Thymus (tissue), 14 donors: ENCODE measurements at places on chromosomes 4 and X. TPM values are rescaled to one million over a fixed set of nuclear protein-coding genes. Genes with fewer than 3 reads are reported as not detected.

- no peak for DNase-seq
Observed at GRCh38 chr4:121139533-121140222, 24.4 kb downstream of the TNIP3 start.

FOXR2 gene
- total RNA-seq, result not detected

DNA sequence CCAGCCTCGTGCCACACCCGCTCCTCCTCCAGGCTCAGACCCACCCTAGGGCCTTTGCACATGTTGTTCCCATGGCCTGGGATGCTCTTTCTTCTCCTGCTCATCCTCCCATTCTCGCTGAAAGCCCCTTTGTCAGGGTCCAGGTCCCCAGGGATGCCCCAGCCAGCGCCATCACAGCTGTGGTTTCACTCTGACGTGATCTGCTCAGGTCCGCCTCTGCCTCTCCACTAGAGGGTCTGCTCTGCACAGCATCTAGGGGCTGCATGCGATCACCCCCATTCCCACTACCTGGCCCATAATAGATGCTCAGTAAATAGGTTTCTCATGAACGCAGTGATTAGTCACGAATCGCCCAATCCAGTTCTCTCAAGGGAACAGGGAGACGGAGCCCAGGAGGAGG, 222.5 kb downstream of the AFAP1 start:
- no peak for DNase-seq

DNA sequence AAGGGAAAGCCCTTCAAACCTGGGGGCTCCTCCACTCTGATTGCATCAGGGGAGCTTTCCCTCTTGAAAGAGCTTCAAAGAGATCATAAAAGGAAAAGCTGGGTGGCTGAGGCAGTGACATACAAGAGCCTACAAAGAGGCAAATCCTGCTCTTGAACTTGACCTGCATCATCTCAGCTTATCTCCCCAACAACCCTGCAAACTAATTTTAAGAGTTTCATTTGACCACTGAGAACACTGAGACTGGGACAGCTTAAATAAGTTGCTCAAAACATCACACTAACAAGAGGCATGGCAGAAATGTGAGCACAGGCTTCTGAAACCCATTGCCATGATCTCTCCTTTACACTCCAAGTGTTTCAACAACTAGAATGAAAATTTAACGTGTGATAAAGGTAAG, 101.6 kb upstream of the PPARGC1A start:
- DNase-seq, result no peak

CT47B1 gene
- not detected for total RNA-seq

DNA sequence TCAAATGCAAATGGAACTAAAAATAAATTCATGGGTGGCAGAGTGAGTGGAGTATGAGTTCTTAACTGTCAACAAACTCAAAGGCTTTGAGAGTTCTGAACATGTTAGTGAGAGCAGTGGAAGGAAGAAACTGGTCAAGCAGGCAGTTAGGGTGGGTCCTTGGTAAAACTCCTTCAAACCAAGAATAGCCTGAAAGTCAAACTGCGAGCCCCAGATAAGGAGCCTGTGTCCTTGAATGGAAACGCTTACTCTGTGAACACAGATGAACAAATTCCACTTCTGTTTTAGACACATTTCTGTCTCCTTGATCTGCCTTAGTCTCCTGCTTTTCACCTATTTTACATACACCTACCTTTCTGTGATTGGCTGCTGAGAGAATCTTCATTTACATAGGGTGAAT, 129.4 kb upstream of the PCDH18 start:
- DNase-seq, result no peak

GRCh38 chrX:6432226-6432625, 102.7 kb downstream of the VCX3A start:
- no peak for DNase-seq

- no peak for DNase-seq
Observed at GRCh38 chr4:84938316-84938715, 28.2 kb downstream of the WDFY3 start.

DNA sequence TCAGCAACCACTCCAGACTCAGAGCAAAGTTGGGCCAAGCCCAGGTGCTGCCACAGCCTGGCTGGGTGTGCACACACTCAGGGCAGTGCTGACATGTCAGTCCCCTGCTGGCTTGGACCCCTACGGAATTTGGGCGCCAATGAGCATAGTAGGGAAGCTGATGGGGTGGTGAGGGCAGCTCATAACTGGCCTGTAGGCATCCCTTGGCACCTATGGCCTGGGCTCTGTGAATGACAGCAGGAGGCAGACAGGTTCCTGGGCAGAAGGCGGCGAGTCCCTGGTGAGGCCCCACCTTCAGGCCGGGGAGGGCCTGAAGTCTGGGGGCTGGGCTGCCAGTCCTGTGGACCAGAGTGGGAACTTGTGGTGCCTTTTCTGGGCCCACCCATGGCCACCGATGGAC, 15.9 kb upstream of the TMEM185A start:
- no peak for DNase-seq

DNA sequence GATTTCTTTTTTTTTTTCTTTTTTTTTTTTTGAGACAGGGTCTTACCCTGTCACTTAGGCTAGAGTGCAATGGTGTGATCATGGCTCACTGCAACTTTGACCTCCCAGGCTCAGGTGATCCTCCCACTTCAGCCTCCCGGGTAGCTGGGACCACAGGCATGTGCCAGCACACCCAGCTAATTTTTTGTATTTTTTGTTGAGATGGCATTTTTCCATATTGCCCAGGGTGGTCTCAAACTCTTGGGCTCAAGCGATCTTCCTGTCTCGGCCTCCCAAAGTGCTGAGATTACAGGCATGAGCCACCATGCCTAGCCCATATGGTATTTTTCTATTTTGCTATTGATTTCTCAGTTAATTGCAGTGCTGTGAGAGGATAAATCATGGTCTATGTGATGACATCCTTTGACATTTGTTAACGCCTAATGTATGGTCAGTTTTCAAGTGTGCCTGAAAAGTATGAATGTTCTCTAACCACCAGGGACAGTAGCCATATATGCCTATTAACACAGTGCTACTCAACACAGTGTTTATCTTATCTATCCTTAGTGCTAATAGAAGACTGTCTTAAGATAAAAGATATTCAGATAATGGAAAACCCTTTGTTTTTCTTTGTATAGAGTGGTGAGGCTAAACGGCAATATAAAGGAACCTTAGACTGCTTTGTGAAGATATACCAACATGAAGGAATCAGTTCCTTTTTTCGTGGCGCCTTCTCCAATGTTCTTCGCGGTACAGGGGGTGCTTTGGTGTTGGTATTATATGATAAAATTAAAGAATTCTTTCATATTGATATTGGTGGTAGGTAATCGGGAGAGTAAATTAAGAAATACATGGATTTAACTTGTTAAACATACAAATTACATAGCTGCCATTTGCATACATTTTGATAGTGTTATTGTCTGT, 9.1 kb upstream of the HSPA4L start:
- no peak for DNase-seq

- peak; percentile 61 for DNase-seq
Observed at GRCh38 chr4:42282081-42282901, 115.0 kb upstream of the SHISA3 start.

DNA sequence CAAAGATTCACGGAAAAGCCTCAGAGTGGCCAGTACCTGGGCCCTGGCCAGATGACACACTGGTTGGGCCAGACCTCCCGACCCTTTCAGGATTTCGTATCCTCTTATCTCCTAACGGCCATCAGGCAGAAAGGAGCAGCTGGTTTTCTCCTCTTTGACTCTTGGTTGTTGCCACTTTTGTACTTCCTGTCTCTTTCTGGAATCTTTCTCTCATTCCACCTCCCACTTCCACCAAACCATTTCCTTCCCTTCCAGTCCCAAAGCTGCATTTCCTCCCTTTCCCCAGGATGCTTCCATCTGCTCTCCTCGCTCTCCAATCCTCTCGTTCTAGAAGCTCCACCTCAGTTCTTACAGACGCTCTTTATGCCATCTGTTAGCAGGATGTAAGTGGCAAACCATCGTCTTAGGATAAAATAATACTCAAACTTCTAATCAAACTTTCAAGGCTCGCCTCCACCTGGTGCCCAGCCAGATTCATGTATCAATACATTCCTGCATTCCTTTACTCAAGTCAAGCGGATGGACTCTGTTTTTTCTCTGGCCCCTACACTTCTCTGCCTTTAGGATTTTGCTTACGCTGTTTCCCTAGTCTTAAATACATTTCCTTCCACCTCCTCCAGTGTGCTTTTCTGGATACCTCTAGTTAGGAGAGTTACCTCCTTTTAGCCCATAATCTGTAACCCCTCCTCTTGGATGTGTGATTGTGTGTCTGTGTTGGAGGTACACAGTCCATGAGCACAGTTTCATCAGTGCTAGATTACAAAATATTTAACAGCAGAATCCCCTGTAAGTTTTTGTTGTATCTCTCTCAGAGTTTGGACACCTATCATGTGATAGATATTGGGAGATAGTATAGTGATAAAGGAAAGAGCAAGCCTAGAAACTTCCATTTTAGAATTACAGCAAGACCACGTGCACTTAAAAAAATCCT, 70.4 kb downstream of the LDB2 start:
- no peak for DNase-seq

DNA sequence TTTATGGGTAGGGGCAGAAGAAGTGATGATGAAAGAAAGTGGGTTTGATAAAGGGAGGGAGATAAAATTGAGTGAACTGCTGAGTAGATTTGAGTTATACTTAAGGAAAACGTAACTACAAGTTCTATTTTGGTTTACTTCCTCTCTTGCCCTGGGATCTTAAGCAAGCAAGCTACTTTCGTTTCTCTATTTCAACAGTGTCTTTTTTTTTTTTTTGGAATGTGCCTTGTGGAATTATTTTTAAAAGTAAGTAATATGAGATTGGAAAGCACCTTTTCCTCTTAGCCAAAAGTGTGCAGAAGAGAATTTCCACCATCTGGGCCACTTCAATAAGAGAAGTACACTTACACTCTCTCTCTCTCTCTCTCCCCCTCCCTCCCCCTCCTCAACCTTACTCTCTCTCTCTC, 16.0 kb upstream of the C4orf36 start:
- no peak for DNase-seq

DNA sequence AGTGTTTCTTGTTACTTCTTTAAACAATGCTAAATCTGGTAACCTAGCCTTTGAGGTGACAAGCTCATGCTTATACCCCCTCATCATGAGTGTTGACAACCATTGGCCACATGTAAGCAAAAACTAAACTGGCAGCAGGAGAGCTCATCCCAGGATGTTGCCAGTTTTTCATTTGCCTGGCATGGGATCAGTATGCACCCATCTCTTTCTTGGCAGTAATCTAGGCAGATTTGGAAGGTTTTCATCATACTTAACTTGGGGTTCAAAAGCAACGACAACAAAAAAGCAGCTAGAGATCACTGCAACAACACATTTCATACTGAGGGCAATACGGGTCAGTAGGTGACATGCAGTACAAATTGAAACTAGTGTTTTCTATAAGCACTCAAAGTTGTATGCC, 122.0 kb downstream of the PPA2 start:
- DNase-seq, result no peak

GRCh38 chr4:121707344-121707743, 10.6 kb upstream of the ANXA5 start:
- no peak for DNase-seq

DNA sequence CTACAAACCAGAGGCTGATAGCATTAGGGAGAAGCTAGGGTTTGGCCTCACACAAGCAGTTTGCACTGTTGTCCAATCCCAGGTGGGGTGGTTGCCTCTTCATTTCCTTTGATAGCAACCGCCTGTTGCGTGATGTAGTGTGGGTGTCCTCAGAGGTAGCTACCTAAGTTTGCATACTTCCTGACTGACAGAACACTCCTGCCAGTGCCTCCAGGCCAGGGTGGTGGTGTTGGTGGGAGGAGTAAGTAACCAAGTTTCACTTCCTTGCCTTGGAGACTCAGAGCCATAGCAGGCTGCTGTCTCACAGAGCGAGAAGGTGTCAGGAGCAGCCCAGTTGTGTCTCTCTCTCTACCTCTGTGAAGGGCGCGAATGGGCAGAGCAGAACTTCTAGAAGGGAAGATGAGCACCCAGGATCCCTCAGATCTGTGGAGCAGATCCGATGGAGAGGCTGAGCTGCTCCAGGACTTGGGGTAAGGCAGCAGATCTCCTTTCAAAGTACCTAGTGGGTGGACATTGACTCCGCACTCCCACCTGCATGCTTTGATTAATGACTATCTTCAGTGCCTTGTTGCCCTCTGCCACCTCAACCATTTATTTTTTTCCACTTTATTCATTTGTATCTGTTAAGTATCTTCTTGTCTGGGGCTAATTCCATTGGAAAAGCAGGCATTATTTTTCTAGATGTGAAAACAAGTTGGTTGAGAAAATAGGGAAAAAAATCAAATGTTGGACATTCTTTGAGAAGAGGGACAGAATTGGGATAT, at the start of gene DAPP1:
Gene DAPP1 (plus strand): TSS at position 283 of the 764 bp plus-strand sequence. CDS start 87 bp downstream, at position 370.
- peak; percentile 81 for DNase-seq

GRCh38 chrX:55818673-55819375, 101.3 kb downstream of the RRAGB start:
- DNase-seq, result no peak

HSD17B10 gene
- total RNA-seq, result 92.6 TPM

PACRGL gene
- total RNA-seq, result 9.5 TPM

DNA sequence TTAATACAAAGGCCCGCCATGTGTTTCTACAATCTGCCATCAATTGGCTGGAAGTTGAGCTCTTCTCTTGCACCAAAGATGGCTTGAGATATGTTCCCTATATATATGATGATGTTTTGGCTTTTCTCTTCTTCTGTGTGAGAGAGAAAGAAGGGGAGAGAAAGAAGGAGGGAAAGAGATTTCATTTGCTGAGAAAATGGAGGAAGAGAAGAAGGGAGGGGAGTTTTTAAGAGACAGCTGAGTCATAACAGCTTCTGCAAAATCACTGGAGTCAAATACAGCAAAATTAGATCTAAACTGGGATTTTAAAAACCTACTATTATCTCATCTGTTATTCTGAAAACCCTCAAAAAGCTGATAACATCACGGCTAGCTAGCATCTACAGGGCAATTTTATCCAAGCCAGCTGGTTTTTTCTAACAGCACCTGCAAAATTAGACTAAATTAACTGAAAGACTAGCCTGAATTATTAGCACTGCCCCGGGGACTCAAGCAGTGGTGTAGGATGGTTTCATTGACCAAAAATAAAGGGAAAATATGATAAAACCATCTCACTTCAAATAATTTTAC, 647.6 kb upstream of the ACTRT1 start:
- DNase-seq, result no peak

DNA sequence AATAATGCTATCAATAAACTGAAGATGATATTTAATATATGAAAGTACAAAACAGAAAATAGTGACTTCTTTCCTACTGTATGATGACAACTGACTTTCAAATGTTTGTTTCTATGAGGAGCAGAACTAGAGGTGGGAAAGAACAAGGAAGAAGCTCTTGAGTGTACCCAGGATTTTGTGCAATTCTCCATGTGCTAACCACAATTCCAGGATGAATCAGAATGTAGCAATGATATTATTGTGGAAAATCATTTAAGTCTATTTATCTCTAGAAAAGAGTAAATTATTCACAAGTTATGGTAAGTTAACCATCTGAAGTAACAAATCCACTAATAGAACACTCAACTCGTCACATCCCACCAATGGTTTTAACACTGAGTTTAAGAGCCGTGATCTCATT, 324.1 kb upstream of the EMCN start:
- DNase-seq, result no peak

LRCH2 gene
- total RNA-seq, result 1.0 TPM

TBC1D1 gene
- total RNA-seq, result 65.7 TPM
